ENCODE measurements at places on chromosomes 12 and 14. TPM values are rescaled to one million over a fixed set of nuclear protein-coding genes. Genes with fewer than 3 reads are reported as not detected.

The ASIC1 gene
- 0.52 TPM for total RNA-seq

The GPX2 gene
- 14.3 TPM for total RNA-seq

The COX8C gene
- total RNA-seq: not detected

The OAS2 gene
- 2.3 TPM for total RNA-seq

The RAB15 gene
- 10.1 TPM for total RNA-seq

The WDHD1 gene
- 0.66 TPM for total RNA-seq

The MYL2 gene
- total RNA-seq: not detected

The IQSEC3 gene
- total RNA-seq: 0.78 TPM

The HOXC5 gene
- not detected for total RNA-seq

The DAO gene
- total RNA-seq: not detected

The KLRC1 gene
- 0.52 TPM for total RNA-seq

The ZFP36L1 gene
- 365 TPM for total RNA-seq

The IFNG-AS1 gene
- total RNA-seq: not detected

The SIX4 gene
- total RNA-seq: 4.0 TPM

The TPPP2 gene
- not detected for total RNA-seq

The TSPAN31 gene
- 33.7 TPM for total RNA-seq

The SCAF11 gene
- 79.1 TPM for total RNA-seq

The DBX2 gene
- total RNA-seq: not detected

The MEG3 gene
- total RNA-seq: 150 TPM

The KRT8 gene
- total RNA-seq: 455 TPM

The CLEC2D gene
- total RNA-seq: 7.5 TPM

The PRH2 gene
- not detected for total RNA-seq

The OR11H6 gene
- not detected for total RNA-seq

The ADAMTS20 gene
- not detected for total RNA-seq

The PIWIL1 gene
- total RNA-seq: not detected

The CFAP251 gene
- 3.6 TPM for total RNA-seq

The KLRK1 gene
- 1.3 TPM for total RNA-seq

The OR10P1 gene
- not detected for total RNA-seq

The PLEKHD1 gene
- total RNA-seq: 2.0 TPM

The ITFG2 gene
- 32.4 TPM for total RNA-seq

The RTL1 gene
- total RNA-seq: 0.26 TPM

The PYM1 gene
- 21.5 TPM for total RNA-seq

The GALNT9 gene
- total RNA-seq: not detected

The GRIN2B gene
- total RNA-seq: under 0.01 TPM

The AKAP3 gene
- total RNA-seq: 8.2 TPM

The SCARB1 gene
- 18.9 TPM for total RNA-seq

The STAB2 gene
- total RNA-seq: under 0.01 TPM

The ADAM20 gene
- 1.3 TPM for total RNA-seq

The RPGRIP1 gene
- total RNA-seq: not detected
